ENCODE measurements at places on chromosomes 7 and 10. TPM values are rescaled to one million over a fixed set of nuclear protein-coding genes. Genes with fewer than 3 reads are reported as not detected.

DNA sequence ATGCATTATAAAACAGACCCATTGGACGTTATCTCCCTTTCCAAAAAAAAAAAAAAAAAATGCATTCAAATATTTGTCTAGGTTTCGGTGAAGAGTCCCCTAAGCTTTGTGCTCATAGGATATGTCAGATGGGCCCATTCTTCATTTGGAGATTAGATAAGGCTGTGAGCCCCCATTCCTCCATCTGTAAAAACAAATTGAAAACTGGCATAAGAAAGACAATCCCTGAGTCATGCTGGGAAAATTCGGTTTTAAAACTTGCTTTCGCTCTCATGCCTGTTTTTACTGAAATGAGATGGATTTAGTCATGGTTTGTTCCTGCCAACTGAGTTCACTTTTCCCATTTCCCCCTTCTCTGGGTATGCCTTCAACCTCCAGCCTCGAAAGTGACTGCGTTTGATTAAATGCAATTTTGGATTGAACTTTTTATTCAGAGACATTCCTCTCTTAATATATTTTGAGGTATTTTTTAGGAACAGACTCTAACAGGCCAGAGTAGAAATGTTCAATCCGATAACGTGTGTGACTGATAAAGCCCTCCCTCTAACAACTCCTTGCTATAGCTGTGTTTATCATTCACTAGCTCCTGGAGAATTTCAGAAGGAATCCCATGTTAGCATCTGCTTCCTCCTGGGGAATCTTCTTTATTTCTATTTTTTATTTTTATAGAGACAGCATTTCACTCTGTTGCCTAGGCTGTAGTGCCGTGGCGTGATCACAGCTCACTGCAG, 190.9 kb upstream of the LYZL2 start:
- peak; percentile 82 for DNase-seq

DNA sequence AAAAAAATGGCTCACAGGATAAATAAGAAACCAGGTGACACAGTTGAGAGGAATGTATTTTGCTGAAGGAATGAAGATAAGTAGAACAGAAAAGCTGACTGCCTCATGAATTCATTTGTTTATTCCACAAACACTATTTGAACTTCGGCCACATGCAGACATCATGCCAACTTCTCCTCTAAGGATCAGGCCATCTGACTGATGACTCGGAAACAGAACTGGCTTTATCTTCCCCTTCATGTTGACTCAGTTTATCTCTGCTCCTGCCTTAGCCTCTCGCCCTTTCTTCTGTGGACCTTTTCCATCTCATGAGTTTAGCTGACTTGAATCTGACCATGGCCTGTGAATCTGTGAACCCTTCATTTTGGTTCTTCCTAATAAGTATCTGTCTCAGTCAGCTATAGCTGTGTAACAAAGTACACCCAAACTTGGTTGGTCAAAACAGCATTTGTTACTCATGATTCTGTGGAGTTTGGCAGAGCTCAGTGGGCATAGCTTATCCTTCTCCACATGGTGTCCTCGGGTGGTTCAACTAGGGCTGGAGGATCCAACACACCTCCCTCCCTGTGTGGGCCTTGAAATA, 44.0 kb upstream of the GRID1 start:
- DNase-seq, result no peak

DNA sequence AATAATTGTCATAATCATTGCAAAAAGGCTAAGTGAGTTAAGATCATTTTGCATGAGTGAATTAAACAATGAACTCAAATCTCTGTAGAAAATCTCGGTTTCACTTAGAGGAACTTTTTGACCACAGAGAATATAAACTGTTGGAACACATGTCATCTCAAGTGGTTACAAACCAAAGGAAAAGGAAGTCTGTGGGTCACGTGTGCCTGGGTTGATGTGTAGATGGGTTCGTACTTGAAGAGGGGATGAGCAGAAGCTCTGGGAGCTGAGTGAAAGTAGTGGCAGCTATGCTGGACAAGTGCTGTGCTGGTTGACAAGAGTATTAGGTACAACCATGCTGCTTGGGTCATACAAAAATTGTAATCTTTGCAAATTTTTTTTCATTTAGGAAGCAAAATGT, 35.0 kb downstream of the GLRX3 start:
- DNase-seq, result no peak

- DNase-seq, result no peak
These were observed 159.7 kb downstream of the ADK start for GRCh38 chr10:74310652-74311257.

DNA sequence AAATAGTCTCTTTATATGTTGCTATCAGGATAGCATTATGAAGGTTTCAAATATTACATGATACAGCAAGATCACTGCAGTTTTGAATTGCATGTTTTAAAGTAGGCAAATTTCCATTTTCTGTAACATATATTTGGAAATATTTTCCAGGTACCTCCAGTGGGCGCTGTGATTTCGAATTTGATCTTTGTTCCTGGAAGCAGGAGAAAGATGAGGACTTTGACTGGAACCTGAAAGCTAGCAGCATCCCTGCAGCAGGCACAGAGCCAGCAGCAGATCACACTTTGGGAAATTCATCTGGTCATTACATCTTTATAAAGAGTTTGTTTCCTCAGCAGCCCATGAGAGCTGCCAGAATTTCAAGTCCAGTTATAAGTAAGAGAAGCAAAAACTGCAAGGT, 299.0 kb downstream of the MALRD1 start:
- DNase-seq, result no peak

DNA sequence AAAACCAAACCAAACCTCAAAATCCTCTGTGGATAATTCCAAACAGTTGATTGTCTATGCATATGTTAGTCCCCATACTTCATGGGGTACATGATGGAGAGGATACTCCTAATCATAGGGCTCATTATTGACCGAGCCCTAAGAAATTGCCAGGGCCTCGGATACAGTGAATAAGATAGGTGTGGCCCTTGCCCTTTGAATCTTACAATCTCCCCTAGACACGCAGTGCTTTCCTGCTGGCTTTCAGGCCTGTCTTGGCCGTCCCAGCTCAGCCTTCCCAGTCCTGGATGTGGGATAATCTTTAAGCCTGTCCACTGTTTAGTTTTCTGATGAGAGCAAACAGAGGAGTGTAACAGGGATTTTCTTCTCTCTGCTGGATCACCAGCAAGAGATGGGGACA, 161.8 kb downstream of the TMEM178B start:
- no peak for DNase-seq

- DNase-seq, result no peak
These were observed 2.8 kb downstream of the GIMAP8 start for GRCh38 chr7:150453181-150453580.

- DNase-seq, result no peak
These were observed 149.0 kb upstream of the UNC5B start for GRCh38 chr10:71063401-71063800.

- DNase-seq, result no peak
These were observed 6.4 kb upstream of the ST8SIA6 start for GRCh38 chr10:17460756-17461155.

GRCh38 chr10:103592186-103593021, 98.9 kb downstream of the NEURL1 start:
- no peak for DNase-seq

DNA sequence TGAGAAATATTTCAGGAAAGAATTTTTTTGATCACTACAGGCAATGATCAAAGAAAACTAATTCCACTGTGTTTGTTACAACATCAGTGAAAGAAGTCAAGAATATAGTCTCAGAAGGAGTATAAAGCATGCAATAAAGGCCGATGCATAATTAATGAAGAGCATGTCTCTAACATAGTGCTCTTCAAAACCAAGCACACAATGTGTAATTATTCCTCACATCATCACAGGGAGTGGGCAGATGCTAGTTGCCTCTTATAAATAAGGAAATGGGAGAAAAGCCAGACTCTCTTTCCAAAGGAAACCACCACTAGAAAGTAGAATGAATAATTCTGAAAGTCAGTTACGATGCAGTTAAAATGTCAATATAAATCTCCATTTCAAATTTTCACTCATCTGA, 220.1 kb downstream of the TEX36 start:
- DNase-seq, result no peak

DNA sequence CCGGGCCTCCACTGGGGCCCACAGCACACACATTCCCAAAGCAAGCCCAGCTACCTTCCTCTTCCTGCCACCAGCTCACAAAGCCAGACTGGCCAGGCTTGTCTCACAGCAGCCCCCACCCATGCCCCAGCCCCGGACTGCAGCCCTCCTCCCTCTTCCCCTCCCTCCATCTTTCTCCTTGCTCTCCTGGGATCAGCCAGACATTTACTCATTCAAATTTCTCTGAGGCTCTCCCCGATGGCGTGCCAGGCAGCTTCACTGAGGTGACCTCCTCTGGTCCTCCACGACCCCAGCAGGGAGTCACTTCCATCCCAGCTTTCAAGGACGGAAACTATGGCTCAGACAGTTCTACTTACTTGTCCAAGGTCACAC, 187.5 kb downstream of the GRID1 start:
- DNase-seq, result no peak

Gene SPACDR
- total RNA-seq, result not detected

- no peak for DNase-seq
These were observed 175.8 kb upstream of the LYZL1 start for GRCh38 chr10:29112827-29113615.

Gene TMEM130
- total RNA-seq, result not detected

- no peak for DNase-seq
These were observed 147.7 kb upstream of the SLC26A5 start for GRCh38 chr7:103593691-103594090.

DNA sequence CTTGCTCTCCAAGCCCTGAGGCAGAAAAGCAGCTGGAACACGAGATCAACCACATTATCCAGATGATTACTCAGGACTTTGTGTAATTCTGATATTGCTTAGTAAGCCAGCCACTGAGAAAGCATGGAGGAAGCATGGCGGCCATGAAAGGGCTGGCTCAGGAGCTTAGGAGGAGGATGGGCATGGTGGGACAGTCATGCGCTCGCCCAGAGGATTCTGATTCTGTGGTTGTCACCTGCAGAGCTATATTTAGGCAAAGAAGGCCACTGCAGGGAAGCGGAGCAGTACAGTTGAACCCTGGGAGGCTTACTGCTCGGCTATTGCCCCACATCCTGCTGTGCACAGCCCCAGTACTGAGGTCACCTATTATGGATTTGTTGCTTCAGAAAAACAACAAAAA, 128.8 kb upstream of the DNAJB12 start:
- no peak for DNase-seq

DNA sequence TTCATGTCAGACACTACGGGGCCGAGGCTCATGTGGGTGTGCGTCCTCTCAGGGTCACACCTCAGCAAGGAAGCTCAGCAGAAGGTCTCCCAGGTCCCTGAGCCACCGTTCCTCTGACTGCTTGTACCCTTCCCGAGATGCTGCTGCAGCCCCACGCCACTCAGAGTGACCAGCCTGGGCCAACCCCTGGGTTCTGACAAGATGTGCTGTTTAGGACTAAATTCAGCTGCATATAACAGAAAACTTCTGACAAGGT, 512.5 kb downstream of the DNAJB6 start:
- no peak for DNase-seq

DNA sequence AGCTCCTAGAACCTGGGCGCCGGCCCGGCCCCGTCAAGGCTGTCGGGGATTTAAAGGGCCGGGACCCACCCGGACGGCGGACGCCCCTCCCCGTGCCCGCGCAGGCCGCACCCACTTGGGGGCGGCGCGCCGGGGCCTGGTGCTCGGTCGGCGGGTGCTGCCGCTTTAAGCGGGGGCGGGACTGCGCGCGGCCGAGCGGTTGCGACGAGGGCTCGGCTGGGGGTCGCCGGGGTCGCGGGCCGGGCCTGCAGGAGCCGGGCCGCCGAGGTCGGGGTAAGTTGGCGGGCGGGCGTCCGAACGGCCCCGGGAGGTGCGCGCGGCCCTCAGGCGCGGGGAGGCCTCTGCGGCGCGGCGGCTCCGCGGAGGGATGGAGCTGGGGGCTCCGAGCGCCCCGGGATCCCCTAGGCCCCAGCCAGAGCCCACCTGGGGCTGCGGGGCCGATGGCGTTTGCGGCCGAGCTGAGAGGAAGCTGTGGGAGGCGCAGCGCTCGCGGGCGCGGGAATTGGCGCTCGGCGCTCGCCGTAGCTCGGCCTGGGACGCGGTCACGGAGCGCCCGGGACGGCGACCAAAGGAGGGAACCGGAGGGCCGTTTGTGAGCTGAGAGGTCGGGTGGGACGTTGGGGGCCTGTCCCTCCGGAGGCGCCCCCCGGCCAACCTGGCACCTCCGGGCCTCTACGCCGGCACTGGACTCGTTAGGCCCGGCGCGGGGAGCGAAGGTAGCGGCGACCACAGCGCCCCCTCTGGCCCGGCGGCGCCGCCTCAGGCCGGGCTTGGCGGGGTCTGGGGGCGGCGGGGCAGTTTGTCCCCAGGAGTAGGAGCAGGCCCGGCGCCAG, at the start of gene TRRAP:
Gene TRRAP (plus strand): TSS at position 168 of the 833 bp plus-strand sequence. CDS start 2,619 bp downstream, outside the sequence.
- DNase-seq, result no peak

DNA sequence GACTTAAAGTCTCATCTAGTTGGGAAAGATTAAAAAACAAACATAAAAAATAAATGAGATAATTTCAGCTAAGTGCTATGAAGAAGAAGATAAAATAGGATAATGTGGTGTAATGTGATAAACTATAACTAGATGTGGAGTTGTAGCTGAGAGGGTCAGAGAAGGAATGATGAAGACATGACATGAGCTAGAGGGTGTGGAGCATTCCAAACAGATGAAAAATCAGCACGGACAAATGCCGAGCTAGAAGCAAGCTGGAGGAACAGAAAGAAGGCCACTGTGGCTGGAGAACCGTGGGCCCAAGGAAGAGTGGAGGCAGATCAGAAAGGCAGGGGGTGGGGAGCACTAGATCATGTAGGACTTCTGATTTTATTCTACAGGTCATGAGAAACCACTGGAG, 70.6 kb downstream of the CDK6 start:
- DNase-seq, result no peak

DNA sequence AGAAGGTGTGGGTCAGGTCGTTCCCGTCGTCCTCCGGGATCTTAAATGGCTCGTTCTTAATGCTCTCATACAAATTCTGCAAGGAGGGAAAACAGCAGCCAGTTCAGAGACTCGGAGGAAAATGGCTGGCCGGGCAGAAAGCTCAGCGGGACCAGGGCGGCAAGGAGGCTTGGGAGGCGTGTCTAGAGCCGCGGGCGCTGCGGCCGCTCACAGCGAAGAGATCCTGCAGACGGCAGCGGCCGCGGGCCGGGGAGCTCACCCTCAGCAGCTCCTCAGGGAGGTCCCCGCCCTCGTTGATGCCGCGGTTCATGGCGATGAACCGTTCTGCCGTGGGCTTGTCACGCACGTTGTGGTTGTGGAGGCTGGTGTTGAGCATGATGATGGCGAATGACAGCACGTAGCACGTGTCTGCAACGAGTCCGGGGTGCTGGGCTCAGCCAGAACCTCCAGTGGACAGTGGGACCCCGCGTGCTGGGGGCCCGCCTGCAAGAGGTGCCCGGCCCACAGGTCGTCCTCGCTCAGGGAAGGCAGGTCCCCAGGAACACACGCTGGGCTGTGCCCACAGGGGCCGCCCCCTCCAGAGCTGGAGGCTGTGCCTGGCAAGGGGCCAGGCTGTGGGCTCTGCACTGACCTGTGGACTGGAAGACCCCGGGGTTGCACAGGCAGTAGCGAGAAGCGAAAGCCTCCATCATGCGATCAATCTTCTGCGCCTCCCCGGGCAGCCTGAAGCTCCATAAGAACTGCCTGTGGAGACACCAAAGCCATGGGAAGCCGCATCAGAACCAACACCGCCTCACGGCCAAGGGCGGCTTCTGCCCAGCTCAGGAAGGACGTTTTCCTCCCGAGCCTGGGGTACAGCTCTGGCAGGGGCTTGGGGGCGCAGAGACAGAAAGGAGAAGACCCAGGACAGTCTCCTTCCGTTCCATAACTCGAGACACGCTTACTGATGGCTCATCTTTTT, 101.6 kb downstream of the CYTH3 start:
- no peak for DNase-seq

- no peak for DNase-seq
These were observed 24.2 kb downstream of the UPP1 start for GRCh38 chr7:48113275-48113674.

Gene SFTPA1
- total RNA-seq, result not detected

- no peak for DNase-seq
These were observed 5.7 kb downstream of the C10orf67 start for GRCh38 chr10:23338886-23339285.

Measured in glomerular endothelial cell (primary cell).